ENCODE measurements at places on chromosomes 7 and 10.

- peak; percentile 78 for DNase-seq
Observed at GRCh38 chr7:24573554-24574338, 494 bp downstream of the PALS2 start.

GRCh38 chr10:34538281-34538829 lies 276.7 kb downstream of the PARD3 start:
- DNase-seq: no peak

DNA sequence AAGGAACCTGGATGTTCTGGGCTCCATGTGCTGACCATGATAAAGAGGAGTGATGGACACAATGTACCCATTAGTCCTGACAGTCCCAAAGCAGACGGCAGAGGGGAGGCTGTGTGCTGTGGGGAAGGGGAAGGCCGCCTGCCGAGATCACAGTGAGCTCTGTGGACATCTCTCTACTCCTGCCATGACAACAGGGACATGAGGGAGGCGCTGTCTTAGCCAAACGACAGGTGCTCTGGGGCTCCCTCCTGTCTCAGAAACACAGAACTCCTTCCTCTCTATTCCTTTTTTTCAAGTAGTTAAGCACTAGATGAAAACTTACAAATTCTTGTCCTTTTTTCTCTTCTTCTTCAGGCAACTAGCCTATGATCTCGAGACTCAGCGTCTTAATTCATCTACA lies 113.1 kb downstream of the RNF32 start:
- DNase-seq: no peak

- no peak for DNase-seq
Observed at GRCh38 chr7:17516771-17517170, 218.3 kb downstream of the AHR start.

- no peak for DNase-seq
Observed at GRCh38 chr10:91711885-91712680, 79.2 kb upstream of the PPP1R3C start.

DNA sequence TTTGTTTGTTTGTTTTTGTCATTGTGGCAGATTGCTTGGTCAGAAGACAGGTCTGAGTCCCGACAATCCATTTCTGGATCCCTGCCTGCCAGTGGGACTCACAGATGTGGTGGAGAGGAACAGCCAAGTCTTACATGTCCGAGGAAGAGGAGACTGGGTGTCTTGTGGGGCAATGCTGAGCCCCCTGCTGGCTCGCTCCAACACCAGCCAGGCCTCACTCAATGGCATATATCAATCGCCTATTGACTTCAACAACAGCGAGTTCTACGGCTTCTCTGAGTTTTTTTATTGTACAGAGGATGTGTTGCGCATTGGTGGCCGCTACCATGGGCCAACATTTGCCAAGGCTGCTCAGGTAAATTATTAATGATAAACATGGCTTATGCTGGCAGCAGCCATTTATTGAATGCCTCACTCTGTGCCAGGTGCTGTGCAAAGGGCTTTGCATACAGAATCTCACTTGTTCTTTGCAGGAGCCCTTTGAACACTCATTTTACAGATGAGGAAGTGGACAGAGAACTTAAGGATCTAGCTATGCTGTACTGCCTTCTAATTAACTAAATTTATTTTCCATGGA lies 33.3 kb downstream of the COX15 start:
- DNase-seq: no peak

DNA sequence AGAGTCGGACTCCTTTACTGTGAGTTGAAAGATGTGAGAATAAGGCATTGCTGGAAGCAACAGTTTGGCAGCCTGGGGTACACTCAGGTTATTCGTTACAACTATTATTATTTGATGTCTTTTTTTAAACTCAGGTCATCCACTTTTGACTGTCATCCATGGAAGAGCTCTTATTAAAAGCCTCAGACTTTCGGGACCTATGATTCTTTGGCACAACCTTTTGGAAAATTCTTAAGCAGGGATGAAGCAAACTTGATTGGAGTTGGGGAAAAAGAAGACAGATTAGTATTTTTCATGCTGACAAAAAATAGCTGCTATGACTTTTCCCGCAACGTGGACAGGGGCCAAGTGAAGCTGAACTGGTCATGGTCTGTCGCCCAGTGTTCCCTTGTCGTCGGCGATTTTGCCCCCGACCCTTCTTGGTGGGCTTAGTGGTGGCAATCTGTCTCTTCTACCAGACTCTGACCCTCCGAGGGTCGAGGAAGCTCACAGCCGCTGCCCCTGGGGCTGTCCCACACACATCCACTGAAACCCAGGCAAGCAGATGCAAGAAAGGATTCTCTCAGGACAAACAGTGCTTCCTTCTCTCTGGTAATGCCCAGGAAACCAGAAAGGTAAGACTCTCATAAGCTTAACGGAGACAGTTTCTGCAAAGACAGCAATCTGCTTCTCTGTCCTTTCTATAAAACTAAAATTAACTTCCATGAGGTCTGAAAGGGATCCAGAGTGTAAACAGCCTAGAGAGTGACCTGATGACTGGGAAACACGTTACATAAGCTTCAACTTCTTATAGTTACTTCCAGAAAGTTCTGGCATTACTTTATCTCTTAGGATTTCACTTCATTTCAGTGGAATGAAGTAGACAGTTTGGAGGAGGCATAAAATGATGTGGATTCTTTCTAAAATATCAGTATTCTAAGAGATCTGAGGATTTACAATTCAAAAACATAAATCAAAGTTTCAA lies 1.0 kb downstream of the CPED1 start:
- no peak for DNase-seq

DNA sequence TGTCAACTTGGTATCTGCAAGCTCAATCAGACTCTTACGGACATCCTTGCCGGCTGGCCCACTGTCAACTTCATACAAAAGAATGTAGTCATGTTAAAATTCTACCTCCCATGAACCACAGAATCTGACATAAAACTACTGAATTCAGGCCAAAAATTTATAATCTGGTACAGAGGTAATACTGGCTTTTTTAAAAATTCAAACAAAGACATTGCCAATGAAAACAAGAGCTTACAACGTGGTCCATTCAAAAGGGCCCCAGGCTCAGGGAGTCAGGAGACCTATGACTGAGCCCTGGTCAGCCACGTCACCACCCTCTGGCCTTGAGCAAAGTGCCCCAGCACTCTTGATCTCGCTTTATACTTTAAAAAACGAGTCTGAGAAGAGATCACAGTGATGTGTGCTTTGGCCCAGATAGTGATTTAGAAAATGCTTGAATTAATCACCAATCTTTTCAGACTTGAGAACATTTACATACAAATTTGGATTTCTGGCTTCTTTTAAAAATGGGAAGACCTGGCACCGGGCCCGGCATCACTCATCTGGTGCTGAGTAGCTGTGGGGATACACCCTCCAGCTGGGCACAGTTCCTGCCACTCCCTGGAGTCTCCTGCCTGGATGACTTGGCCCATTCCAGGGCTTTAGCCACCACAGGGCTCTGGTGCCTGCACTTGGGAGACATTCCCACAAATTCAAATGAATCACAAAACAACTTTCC lies 94.1 kb downstream of the PIP4K2A start:
- DNase-seq: no peak

DNA sequence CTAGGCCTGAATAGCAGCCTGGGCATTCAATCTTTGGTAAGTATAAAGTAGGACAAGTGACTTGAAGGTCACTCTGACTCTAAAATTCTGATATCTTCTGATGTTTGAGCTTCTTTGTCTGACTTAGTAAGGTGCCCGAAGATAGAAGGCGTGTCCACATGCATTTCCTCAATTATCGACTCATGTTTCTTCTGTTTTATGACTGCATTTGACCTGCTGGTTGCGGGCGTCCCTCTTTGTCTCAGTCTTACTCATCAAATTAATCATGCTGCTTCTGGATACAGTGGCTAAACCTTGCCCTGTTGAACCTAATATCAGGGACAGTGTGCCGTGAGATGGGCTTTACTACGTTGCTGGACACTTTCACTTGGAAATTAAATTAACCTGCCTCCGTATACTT lies 534.1 kb downstream of the SDK1 start:
- no peak for DNase-seq

DNA sequence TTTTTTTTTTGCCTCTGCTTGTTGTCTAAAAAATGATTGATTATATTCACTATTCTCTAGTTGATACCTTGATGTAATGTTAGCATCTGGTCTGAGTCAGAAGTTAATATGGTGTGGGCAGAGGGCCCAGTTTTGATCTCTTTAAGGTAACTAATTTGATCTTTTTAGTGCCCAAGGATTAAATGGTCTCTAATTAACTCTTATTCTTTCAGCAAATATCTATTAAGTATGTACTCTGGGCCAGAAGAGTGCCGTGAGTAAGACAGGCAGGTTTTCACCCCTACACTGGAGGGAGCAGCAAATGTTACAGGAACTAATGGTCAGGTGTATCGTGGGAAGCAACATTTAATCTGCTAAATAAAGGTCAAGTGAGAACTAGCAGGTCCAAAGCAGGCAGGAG lies 144.6 kb upstream of the COL1A2 start:
- no peak for DNase-seq

DNA sequence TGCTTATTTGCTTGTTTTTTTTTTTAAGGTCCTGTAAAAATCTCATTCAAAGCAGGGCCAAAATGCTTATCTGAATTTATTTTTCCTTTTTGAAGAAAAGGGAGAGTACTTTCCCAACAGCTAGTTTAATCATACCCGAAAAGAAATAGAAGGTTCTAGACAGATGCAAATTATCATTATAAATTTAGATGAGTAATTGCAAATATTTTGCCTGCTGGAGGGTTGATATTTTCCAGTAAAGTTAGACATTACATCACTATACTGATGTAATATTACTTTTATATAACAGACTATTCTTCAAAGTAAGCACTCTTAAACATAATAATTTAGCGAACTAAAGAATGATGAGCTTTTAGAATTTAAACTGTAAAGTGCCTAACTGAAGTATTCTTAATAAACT lies 14.1 kb upstream of the CFAP69 start:
- DNase-seq: no peak

DNA sequence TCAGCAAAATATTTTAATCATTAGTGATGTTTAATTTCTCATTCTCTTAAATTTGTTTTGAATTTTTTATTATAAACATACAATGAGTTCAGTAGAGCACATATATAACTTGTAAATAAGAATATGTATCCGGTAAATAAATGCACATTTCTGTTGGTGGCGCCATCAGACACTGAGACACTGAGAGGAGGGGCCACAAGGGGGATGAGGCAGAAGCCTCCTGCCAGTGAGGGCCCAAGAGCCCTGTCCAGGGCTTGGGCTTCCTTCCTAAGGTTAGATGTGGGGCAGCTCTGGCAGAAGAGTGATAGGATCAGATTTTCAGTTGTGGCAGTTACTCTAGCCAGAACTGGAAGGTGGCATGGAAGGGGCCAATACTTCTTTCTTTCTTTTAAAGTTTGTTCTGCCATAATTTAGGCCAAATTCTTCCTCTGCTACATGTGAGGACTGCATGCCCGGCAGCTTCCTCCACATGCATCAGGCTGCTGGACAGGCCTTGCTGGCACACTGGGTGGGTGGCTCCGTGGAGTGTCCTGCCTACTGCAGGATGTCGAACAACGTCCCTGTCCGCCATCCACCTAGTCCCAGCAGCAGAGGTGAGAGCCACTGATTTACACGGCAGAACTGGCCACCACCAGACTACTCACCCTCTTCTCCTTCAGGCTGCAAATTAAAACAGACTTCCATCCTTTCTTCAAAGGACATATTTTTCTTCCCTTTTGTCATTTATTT lies 13.2 kb downstream of the PTPRN2 start:
- DNase-seq: no peak

GRCh38 chr7:46168231-46168630 lies 247.2 kb upstream of the IGFBP3 start:
- no peak for DNase-seq

GRCh38 chr10:37379991-37380390 lies 254.6 kb downstream of the ANKRD30A start:
- DNase-seq: no peak

GRCh38 chr10:61621605-61622051 lies 41.1 kb upstream of the CABCOCO1 start:
- no peak for DNase-seq

Measured in left forelimb (tissue), 1 donor.